GM04503 (cell line): ENCODE measurements at places on chromosomes 6 and 20.
A peak's percentile ranks its signal among the peaks of the same experiment; 100 is the strongest.

DNA sequence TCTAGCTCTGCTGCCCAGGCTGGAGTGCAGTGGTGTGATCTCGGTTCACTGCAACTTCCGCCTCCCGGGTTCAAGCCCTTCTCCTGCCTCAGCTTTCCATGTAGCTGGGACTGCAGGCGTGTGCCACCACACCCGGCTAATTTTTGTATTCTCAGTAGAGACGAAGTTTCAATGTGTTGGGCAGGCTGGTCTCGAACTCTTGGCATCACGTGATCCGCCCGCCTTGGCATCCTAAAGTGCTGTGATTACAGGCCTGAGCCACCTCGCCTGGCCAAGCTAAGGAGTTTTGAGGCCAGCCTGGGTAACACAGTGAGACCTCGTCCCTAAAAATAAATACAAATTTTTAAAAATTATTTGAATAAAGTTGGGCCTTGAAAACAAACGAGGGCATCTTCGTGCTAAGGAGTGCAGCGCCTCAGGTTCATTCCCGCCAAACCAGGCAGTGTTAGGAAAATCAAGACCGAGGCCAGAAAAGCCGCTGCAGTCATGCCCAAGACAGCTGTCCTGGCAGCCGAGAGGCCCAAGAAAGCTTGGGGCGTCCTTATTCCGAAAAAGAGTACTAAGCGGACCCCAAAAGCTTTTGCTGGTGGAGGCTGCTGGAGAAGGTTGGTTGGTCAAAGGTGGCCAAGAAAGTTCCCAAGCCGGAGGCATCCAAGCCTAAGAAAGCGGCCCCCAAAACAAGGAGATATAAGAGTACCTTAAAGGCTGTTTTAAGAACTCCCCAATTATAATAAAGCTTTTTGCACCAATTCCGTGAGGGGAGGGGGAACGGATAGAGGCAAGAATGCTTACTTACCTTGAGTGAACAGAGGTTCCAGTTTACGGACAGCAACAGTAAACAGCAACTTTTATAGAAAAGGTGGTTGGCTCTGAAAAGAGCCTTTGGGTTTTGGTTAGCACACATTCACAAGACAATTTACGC lies 109.0 kb downstream of the HFE start:
- no peak for DNase-seq

DNA sequence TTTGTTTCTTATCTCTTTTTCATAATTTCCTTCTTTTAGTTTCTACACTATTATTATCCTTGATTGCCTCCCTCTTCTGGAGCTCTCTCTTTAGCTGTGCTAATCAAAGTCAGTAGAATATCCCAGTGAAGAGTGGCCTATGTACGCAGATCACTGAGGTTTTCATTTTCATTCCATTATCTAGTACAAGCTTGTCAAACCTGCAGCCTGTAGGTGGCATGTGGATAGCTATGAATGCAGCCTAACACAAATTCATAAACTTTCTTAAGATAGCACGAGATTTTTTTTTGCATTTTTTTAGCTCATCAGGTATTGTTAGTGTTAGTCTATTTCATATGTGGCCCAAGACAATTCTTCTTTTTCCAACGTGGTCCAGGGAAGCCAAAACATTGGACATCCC lies 825.7 kb upstream of the MAP3K7 start:
- DNase-seq: no peak

DNA sequence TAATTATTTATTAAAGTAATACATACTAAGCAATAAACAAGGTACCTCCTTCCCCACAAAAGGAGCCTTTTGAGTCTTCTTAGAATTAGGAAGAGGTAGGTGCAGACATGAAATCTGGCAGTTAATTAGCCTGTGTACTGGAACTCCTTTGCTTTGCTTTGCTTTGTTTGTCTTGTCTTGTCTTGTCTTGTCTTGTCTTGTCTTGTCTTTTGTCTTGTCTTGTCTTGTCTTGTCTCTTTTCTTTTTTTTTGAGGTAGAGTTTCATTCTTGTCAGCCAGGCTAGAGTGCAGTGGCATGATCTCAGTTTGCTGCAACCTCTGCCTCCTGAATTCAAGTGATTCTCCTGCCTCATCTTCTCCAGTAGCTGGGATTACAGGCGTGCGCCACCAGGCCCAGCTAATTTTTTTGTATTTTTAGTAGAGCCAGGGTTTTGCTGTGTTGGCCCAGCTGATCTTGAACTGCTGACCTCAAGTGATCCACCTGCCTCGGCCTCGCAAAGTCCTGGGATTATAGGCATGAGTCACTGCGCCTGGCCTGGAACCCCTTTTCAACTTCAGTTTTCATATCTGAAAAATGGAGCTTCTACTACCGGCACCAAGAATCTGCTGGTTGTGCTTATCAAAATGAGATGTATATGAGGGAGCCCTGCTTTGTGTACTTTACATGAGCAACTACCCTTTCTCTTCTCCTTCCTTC lies 301.2 kb downstream of the CDKAL1 start:
- DNase-seq: no peak

DNA sequence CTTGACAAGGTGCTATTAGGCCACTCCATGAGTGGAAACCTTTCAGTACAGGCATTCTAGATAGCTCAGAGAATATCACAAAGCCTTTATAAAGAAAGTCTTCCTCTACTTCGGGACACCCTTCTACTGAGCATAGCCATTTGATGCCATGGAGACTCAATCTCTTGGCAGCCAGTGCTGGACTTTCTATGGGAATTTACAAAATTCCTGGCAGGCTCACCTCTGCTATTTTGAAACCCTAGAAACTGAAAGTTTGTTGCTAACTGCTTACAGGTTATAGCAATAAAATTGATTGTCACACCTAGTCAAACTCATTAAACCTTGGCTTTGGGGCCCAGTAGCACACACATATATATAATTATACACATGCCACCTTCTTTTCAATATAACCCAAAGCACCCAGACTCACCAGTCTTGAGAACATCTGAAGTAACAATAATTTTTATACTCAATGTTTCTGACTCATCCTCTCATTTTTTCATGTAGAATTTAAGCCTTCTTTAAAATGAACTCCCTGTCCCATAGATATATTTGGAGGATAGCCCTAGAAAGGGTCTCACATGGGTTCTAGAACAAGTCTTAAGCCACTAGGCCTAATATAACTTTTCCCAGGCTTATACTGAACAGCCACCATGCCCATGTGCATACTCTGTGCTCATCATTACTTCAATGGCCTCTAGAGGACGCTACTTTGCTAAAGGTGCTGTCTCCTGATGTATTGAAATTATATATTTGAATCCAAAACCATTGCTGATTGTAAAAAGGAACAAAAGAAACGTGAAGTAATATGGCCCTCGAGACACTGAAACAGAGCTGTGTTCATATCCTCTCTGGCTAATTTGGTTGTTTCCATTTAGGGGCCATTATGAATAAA lies 368.1 kb upstream of the MARCKS start:
- no peak for DNase-seq

DNA sequence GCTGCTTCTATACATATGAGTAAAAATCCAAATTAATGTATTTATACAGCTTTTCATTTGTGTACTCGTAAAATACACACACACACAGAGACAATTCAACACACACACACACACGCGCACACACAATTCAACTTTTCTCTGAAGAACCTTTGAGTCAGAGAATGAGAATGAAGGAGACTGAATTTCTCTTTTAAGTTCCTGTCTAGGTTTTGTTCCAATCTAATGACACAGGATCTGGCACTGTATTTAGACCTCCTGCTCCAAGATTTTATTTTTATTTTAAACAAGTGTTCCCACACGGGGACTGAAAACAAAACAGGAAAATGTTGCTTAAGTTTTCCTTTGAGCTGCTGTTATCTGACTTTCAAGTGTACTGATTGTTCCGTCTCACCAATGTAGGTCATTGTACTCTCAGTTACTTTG lies 250.8 kb downstream of the LAMA2 start:
- peak; percentile 37 for DNase-seq

DNA sequence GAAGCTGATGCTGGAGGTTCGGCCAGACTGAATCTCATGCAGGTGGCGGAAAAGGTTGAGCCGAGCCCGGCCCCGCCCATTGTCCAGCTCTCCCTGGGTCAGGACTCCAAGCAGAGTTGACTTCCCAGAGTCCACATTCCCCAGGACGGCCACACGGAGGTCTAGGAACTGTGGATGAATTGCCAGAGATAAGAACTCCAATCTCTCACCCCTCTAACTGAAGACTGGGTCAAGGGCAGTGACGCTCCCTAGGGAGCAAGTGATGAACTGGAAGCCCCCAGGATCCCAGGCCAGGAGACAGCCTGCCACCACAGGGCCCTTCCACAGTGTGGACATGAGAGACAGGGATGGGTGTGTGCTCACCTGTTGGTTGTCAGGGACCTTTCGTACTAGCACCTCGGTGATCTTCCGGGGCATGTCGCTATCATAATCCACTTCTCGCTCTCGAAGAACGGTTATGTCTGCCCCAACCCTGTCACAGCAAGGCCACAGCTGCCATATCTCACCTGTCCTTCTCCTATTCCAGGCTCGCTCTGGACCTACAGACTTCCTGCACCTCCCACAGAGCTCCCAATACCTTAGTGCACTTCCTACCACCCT lies 3.6 kb downstream of the GTPBP2 start:
- DNase-seq: no peak

DNA sequence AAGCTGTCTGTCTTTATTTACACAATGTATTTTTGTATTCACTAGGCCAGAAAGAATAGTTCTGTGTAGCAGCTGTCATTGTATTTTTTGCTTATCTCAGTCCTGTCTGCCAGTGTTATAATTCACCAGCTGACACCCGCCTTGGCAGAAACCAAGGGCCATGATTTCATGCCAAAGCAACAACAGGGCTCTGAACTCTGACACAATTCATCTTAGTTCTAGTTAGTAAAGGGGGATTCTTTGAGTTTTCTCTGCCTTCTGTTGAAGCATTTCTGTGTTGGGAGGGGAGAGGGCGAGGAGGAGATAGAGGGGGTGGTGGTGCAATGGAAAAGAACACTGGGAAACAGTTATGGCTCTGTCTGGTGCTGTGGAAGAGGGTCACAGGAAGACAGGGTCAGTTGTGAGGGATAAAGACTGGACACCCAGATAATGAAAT lies 684.6 kb upstream of the MARCKS start:
- DNase-seq: no peak

- DNase-seq: no peak
Measured at GRCh38 chr6:140040396-140040795, 665.9 kb upstream of the CITED2 start.

DNA sequence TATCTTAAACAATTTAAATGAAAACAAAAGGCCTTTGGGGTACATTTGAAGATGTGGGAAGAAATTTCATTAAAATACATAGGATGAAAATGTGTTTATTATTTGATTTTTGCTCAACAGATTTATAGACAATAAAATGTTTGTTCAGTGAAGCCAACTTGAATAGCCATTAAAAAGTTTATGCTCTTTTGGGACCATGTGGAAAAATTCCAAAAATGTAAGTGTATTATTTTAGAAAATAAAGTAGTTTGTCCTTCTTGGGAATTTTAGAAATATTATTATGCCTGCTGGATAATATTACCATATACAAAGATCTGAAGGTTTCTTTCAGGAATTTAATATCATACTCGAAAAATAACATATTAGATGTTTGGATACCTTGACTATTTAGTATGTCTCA lies 131.3 kb downstream of the EPM2A start:
- no peak for DNase-seq

- DNase-seq: no peak
Measured at GRCh38 chr6:147567141-147567805, 58.8 kb downstream of the SAMD5 start.
